ENCODE measurements at places on chromosomes 12 and 14.

- no peak for DNase-seq
Measured at GRCh38 chr12:109947521-109947920, 47.4 kb downstream of the TCHP start.

DNA sequence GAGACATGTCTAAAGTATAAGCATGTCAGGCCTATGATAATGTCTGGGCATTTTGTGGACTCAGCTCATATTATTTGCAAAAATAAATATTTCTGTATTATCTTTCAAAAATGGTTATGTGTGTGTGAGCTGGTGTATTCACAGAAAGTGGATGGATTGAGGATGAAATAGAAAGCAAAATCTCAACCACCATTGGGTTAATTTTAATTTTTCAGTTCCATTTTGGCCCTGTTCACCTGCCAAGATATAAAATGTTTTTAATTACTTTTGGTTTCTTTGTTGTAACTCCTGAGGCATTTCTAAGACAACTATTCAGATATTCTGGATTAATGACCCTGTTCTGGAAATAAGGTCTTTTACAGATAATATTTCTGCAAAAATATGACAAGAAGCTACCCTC lies 232.7 kb upstream of the PPFIA2 start:
- DNase-seq: no peak

DNA sequence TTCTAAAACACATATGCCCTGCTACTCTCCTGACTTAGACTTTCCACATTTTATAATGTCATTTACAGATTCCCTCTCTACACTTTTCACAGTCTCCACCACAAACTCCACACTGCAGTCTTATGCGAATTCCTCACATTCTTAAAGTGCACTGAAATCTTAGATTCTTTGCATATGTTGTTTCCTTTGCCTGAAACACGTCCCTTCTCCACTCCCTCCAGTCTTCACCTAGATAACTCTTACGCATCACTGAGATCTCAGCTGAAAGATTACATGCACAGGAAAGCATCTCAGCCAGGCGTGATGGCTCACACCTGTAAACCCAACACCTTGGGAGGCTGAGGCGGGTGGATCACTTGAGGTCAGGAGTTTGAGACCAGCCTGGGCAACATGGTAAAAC lies 3.8 kb upstream of the ARHGAP9 start:
- DNase-seq: no peak

- no peak for DNase-seq
Measured at GRCh38 chr12:75716291-75717025, 205.0 kb upstream of the KRR1 start.

DNA sequence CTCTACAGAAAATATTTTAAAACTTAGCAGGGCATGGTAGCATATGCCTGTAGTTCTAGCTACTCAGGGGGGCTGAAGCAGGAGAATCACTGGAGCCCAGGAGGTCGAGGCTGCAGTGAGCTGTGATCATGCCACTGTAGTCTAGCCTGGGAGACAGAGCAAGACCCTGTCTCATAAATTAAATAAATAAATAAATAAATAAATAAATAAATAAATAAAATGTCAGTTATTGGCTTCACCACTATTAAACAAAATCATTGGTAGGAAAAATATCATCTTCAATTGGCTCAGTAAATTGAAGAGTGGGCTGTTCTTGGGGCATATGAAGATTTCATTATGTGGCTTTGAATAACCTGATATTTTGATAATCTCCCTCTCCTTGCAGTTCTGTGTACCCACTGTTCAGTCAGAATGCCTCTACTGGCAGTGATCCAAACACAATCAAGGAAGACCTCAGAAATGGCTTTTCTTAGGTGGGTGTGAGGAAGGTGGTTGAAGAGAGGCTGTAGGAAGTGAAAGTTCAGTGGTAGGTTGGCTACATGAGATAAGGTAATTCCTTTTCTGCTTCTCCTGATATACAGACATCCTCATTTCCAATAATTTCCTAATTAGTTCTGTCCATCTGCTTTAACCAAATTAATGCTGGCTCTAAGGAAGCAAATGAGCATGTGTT lies 175.8 kb downstream of the MSRB3 start:
- no peak for DNase-seq

- no peak for DNase-seq
Measured at GRCh38 chr14:83253870-83254269, 1720.2 kb upstream of the SEL1L start.

DNA sequence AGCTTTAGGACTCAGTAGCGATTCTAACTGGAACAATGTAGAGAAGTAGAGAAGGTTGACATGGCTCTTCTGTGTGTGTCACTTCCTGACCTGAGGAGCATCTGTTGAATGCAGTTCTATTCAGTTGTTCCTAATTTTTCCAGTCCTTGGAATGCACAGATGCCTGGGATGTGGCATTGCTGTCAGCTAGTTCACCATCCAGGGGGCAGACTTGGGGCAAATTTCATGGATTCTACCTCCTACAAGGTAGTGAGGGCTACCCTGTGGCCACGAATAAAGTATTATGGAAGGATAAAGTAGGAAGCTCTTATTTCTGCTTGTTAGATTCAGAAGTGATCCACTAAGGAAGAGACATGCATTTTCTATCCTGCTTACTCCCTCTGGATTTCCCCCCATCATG lies 74.4 kb upstream of the GPATCH2L start:
- no peak for DNase-seq

- no peak for DNase-seq
Measured at GRCh38 chr12:97288531-97288930, 174.1 kb upstream of the RMST start.

GRCh38 chr12:19412844-19413243 lies 26.4 kb upstream of the AEBP2 start:
- no peak for DNase-seq

- no peak for DNase-seq
Measured at GRCh38 chr12:27523305-27523641, 733 bp upstream of the PPFIBP1 start.

DNA sequence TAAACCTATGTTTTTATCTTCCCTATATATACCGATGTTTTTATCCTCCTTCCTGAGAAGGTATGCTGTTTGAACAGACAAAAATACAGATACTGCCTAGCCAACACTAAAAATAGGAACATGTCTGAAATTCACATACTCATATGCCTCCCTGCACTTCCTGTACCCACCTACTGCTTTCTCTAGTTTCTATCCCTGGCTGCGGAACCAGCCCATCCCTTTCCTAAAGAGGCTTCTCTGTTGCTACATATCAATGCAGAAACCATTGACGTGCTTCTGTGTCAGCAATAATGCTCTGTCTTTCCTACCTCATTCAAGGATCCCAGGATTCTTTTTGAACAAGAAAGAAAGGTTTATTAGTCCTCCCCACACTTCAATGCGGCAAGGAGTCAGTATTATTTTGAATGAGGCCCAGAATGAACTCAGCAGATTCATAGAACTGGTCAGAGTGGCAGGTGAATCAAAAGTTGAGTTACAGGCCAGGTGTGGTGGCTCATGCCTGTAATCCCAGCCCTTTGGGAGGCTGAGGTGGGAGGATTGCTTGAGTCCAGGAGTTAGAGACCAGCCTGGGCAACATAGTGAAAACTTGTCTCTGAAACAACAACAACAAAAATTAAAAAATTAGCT lies 67.8 kb upstream of the NAP1L1 start:
- DNase-seq: no peak
